Stimulated activated CD4-positive, alpha-beta T cell treated with anti-CD3 and anti-CD28 coated beads, TNF-alpha, amount 100 ng/mL, for 24 hours (primary cell): ENCODE measurements at places on chromosomes 12 and 14.

DNA sequence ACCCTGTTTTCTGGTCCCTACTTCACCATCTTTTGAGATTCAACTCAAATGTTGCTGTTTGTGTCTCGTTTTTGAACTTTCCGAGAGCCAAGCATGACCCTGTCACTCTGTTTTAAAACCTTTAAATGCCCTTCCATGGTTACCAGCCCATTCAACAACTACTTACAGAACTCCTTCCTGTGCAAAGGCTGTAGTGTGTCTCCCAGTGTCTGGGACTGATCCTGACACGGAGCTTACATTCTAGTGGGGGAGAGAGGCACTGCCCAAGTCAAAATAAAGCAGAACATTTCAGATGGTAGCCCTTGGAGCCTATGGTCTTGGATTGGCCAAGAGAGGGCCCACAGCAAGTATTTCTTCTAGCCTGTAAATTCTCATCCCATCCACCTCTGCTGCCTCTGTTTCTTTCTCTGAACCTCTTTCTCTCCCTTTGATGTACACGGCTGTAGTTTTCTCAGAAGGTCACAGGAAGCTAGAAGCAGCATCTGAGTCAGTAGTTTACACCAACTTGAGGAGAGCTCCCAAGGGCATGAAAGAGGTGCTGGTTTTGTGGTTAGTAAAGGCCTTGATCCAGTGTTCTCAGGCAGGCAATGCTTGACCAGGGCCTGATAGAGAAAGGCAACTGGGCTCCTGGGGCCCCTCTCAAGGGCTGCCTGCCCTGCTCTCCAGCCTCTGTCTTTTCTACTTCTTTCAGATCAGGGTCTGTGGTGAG is 42.3 kb upstream of the SLC24A4 start:
- no peak for DNase-seq

DNA sequence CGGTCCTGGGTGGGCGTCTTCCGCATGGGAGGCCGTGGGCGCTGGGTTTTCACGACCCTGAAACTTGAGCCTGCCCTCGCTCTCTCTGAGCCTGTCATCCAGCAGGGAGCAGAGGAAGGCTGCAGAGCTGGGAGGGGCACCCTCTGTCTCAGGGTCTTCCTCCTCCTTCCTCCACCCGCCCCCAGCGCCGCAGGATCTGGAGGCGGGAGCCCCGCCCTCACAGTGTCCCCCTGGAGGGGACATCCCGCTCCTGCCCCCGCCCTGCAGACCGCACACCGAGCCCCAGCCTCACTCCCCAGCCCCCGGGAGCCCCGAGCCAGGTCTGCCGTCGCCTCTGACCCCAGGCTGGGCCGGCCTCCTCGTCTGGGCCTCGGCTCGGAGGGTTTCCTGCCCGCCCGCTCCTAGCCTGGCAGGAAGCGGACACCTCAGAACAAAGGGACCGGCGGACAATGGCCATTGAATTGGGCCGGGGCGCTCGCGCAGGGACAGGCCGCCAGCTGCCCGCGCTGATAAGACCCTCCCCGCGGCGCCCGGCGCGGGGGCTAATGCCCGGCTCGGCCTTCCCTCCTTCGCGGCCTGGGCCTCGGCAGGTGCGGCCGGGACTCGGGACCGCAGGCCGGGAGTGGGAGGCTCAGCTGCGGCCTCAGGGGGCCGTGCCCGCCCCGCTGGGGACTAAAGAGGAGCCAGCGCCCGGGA is 15.3 kb upstream of the NUDT14 start:
- no peak for DNase-seq

GRCh38 chr12:69405566-69405865 is 46.0 kb downstream of the YEATS4 start:
- no peak for DNase-seq

GRCh38 chr12:76422154-76422542 is 73.9 kb upstream of the BBS10 start:
- DNase-seq = no peak

- DNase-seq = no peak
Observed at GRCh38 chr14:100536121-100536510, 51.1 kb downstream of the BEGAIN start.

DNA sequence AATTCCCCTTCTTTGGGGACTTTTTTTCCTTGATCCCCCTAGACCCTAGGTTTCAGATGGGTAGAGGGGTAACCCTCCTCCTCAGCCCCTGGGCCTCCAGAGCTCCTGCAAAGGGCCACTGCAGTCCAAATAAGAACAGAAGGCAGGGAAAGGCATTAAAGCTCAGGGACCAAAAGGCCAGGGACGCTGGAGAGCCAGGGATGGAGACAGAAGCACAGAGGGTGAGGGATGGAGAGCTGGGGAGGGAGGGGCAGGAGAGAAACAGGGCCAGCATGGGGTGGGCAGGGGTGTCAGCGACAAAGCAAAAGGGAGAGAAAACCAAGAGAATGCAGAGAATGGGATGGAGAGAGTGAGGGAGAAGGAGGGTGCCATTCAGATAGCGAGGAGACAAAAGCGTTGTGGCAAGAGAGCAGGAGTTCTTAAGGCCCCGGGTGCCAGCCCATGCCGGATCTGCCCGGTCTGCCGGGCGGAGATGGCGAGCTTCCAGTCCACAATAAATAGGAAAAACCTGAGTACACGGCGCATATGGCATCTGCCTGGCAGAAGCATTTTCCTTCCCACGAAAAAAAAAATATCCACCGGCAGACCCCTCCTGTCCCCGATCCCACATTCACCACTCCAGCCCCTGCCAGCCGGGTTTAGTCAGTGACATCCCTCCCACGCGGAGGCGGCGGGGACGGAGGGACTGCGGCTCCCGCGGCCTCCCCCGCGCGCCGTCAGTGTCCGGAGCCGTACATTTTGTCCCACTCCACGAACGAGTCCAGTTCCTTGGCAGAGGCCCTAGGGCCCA is 28.6 kb downstream of the FIGNL2 start:
- no peak for DNase-seq

DNA sequence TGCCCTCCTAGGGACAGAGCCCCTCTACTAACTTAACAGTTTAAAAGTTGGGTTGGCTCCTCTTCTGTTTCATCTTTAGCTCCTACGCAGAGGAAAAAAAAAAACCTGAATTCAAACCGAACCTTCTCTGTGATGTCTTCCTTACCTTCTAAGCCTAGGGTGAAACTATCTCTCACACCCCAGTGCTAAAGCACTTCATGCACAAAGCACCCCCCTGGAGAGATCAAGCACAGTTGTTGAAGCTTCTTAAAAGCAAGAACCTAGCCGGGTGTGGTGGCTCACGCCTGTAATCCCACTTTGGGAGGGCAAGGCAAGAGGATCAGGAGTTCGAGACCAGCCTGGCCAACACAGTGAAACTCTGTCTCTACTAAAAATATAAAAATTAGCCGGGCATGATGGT is 37.6 kb downstream of the CORO1C start:
- no peak for DNase-seq

GRCh38 chr14:57412341-57412740 is 22.0 kb downstream of the NAA30 start:
- no peak for DNase-seq

- DNase-seq = no peak
Observed at GRCh38 chr12:81257947-81258551, 180.2 kb downstream of the ACSS3 start.
